ENCODE measurements at places on chromosomes 1 and 21. TPM values are rescaled to one million over a fixed set of nuclear protein-coding genes. Genes with fewer than 3 reads are reported as not detected.

GRCh38 chr21:26614251-26614650, 41.2 kb upstream of the CYYR1 start:
- DNase-seq: no peak

The SMCP gene
- total RNA-seq: not detected

DNA sequence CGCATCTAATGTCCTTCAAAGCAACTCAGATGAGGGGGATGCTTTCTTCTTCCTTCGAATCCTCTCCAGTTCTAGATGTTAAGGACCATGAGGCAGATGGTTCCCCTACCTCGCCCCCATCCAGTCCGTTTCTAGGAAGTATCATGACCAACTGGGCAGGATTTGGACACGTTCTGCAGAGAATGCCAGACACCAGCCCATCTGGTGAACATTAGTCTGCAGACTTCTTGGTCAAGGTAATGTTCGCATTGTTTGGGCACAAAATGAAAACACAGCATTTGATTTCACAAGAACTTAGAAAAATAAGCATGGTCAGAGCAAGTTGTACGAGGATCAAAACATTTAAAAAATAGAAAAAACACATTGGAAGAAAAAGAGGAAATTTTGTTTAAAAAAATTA, 25.4 kb upstream of the ADARB1 start:
- no peak for DNase-seq

GRCh38 chr1:117173691-117174090, 37.0 kb downstream of the VTCN1 start:
- no peak for DNase-seq

- no peak for DNase-seq
These were observed 413.5 kb downstream of the DUSP10 start for GRCh38 chr1:221328371-221328770.

DNA sequence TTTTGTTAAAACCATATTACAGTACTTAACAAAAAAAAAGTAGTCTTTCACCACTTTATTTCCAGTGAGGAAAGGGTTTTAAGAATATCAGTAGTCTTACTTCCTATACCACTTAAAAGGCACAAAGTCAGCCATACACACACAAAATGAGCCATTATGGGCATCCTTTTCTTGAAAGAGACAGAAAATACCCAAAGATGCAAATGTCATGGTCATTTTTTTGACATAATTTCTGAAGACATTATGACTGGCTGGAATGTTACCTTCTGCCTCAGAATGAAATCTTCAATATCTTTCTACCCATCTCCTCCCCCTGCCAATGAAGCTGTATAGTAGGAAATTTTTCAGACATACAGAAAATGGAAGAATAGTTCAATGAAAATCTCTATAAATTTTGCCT, 237.7 kb downstream of the SLC45A1 start:
- DNase-seq: no peak

The DONSON gene
- 21.7 TPM for total RNA-seq

GRCh38 chr1:100246738-100247137, 2.9 kb downstream of the DBT start:
- no peak for DNase-seq

GRCh38 chr1:170893655-170894297, 41.6 kb upstream of the MROH9 start:
- DNase-seq: no peak

The PTCH2 gene
- total RNA-seq: 1.4 TPM

- DNase-seq: no peak
These were observed 53.2 kb downstream of the DDAH1 start for GRCh38 chr1:85411567-85412305.

DNA sequence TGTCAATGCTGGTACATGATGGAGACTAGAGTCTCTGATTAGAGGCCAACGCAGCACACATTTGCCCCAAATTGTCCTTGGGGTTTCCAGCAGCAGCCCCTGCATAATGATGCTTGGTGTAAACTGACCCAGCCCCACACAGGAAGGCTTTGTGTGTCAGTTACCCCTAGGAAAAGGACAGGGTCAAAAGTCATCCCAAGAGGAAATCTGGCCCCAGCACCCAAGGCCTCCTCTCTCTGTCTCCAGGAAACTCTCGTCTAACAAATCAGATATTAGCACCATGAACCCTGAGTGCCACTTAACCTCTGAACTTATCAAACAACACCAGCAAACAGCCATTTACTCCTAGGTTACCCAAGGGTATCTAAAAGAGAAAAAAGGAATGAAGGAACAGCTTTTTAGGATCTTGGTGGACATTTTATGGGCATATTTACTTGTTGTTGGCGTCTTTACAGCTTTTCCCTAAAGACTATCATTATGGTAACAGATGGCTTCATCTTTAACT, 84.5 kb downstream of the PSMG1 start:
- DNase-seq: no peak

- no peak for DNase-seq
These were observed 14.1 kb downstream of the DPYD start for GRCh38 chr1:97906567-97907241.

The OR2T35 gene
- total RNA-seq: not detected

DNA sequence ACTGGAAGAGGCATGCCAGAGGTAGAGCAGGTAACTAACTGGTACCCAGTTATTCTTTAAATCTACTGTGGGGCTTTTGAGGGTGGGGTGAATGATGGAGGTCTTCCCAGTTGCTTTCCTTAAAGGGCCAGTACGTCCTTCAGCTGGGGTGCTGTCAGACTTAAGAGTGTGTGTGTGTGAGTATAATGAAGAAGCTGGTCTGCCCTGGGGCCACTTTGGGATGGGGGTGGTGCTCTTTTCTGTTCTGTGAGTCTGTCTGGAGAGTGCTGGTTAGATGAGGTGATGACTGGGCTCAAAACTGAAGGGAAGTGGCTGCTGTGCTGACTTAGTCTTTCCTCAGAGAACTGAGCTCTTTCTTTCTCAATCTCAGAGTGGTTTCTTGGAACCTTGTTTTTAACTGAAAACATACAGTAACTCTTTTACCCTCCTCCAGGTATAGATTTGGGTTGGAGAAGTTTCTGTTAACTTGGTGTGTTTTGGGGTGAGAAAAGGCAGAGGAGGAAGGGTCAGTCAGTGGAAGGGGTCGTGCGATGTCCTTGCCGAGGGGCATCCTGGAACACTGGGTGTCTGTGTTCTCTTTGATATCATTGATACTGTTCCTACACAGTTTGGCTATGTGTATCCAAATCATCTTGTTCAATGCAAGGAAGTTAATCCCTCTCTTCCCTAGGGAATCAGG, 746 bp downstream of the MACF1 start:
- no peak for DNase-seq

The TRNP1 gene
- total RNA-seq: 16.4 TPM

The PPIAL4G gene
- total RNA-seq: 0.31 TPM

GRCh38 chr1:51070011-51070410, 32.0 kb upstream of the C1orf185 start:
- no peak for DNase-seq

- DNase-seq: no peak
These were observed 181.4 kb upstream of the ETV3 start for GRCh38 chr1:157319567-157319966.

- no peak for DNase-seq
These were observed 410 bp upstream of the TDRD5 start for GRCh38 chr1:179591253-179591591.

- no peak for DNase-seq
These were observed 9.7 kb downstream of the S100A6 start for GRCh38 chr1:153526132-153526543.

- DNase-seq: no peak
These were observed 13.6 kb downstream of the FMO5 start for GRCh38 chr1:147211577-147211976.

The CAMSAP2 gene
- total RNA-seq: 130 TPM

- DNase-seq: no peak
These were observed 339.3 kb downstream of the PAPPA2 start for GRCh38 chr1:176802316-176802715.

GRCh38 chr1:179126338-179127060, 44.6 kb downstream of the TOR3A start:
- no peak for DNase-seq

DNA sequence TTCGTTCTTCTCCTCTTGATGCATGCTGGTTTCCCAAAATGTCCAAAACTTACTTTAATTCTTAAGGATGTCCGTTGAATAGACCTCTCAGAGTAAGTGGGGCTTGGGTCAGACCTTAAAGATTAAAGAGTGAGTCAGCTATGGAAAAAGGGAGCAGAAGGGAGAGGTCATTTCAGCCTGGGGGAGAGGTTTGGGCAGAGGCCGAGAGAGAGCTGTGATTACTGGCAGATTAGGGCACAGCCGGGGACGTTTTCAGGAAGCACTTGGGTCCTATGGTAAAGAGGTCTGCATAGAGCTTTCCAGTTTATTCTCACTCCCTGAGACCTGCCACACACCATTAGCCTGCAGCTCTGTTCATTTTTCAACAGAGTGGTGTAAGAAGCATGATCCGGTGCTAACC, 14.0 kb upstream of the ST3GAL3 start:
- DNase-seq: no peak

DNA sequence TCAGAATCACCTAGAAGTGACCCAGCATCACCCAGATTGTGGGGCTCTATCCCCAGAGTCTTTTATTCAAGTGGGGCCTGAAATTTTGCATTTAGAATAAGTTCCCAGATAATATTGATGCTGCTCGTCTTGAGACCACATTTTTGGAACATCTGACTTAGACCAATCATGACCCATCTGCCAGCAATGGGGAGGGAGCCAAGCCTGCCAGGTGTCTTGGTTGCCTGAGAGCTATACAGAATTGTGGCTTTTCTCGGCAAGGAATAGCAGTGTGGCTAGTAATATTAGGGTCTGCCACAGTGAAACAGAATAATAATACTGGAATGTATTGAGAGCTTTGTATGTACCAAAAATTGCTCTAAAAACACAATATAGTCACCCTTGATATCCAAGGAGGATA, 31.1 kb upstream of the RGS8 start:
- DNase-seq: no peak

DNA sequence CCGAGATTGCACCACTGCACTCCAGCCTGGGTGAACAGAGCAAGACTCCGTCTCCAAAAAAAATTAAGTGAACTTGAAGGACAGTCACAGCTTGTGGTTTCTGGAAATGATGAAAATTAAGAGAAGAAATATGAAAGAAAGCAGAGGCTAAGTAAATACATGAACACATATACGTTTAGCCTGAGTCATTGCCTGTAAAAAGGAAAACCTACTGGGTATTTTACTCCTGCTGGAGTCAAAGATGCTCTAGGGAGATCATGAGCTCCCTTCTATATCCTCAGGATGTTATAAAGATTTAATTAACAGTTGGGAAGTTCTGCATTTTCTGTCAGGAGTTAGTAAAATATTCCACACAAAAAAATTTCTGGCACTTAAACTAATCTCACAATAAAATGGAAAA, 43.5 kb upstream of the TTC39A start:
- no peak for DNase-seq

The ARTN gene
- 0.62 TPM for total RNA-seq

GRCh38 chr1:189970331-189971230, 507.1 kb downstream of the BRINP3 start:
- DNase-seq: no peak

The CFAP141 gene
- total RNA-seq: not detected

GRCh38 chr1:25001125-25001915, 71.2 kb upstream of the RUNX3 start:
- DNase-seq: no peak

The DDR2 gene
- 7.5 TPM for total RNA-seq

The COL9A2 gene
- 17.5 TPM for total RNA-seq

The FAM177B gene
- total RNA-seq: not detected

- DNase-seq: no peak
These were observed 25.1 kb upstream of the GPR88 start for GRCh38 chr1:100512803-100513352.

DNA sequence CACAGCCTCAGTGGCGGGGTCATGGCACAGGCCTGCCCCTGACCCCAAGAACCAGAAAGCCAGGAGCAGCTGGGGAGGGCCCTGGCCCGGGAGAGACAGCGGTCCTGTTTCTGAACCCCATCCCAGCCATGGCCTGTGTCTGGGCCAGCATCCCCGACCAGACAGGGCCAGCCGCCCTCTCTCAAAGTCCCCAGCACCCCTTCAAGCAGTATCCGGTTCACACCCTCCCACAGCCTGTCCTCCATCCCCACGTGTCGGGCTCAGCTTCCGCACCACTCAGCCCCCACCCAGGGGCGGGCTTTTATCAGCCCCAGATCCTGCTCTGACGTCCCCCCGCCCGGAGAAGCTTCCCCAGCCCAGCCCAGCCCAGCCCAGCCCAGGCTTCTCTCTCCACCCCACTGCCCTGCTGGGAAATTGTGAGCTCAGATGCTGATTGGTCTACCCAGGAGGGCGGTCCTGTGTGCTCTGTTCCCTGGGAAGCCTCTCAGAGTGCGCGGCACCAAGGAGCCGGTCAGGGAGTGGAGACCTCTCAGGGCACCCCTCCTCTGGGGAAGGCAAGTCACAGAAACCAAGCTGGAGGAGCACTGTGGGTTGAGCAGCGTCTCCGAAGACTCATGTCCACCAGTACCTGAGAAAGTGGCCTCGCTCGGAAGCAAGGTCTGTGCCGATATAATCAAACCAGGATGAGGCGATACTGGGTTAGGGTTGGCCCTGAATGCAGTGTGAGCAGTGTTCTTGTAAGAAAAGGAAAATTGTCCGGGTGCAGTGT, 4.7 kb upstream of the FAAP20 start:
- peak; percentile 84 for DNase-seq

The PCP4L1 gene
- total RNA-seq: 3.1 TPM

DNA sequence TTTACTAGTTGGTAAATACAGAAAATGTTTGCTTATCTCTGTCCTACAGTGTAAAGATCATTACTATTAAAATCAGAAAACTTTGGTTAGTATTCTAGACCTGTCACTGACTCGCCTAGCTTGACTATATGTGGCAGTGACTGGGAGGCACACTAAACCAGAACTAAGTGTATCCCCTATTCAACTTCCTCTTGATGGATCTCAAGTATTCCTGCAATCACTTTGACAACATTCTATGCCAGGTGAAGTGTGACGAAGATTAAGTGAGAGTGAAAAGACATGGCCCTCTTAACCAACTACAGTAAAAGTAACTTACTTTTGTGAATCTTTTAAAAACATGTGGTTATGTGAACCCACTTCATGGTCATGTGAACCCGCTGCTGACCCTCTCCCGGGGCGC, 223.0 kb upstream of the ADAMTS5 start:
- no peak for DNase-seq

GRCh38 chr21:38082936-38083485, 166.8 kb upstream of the KCNJ6 start:
- no peak for DNase-seq

- DNase-seq: no peak
These were observed 1.9 kb downstream of the PUM1 start for GRCh38 chr1:31063631-31064030.

GRCh38 chr1:171292799-171293198, 21.2 kb upstream of the FMO4 start:
- DNase-seq: no peak

GRCh38 chr1:56169856-56170255, 409.5 kb downstream of the PLPP3 start:
- DNase-seq: no peak

The NLRP3 gene
- 1.4 TPM for total RNA-seq

The SYPL2 gene
- total RNA-seq: not detected

DNA sequence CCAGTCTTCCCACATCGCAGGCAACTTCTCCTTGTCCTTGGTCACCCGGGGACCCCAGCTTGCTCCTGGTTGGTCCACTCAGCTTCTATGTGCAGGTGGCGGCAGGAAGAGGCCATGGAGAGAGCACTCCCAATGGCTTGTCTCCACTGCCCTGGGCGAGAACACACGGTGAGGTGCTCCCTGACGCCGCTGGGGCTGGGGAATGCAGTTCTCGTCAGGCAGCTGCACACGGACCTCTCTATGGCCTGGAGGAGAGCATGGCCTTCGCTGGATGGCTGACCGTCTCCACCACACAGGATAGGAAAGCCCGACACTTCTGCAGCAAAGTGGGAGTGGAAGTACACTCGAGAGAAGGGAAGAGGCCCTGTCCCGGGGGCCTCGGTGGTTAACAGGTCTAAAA, 11.8 kb downstream of the C1orf174 start:
- no peak for DNase-seq

All from occipital lobe (tissue), 3 donors.